NCI-H1048 (cell line): ENCODE measurements at places on chromosomes 5 and 9.
A peak's percentile ranks its signal among the peaks of the same experiment; 100 is the strongest.

DNA sequence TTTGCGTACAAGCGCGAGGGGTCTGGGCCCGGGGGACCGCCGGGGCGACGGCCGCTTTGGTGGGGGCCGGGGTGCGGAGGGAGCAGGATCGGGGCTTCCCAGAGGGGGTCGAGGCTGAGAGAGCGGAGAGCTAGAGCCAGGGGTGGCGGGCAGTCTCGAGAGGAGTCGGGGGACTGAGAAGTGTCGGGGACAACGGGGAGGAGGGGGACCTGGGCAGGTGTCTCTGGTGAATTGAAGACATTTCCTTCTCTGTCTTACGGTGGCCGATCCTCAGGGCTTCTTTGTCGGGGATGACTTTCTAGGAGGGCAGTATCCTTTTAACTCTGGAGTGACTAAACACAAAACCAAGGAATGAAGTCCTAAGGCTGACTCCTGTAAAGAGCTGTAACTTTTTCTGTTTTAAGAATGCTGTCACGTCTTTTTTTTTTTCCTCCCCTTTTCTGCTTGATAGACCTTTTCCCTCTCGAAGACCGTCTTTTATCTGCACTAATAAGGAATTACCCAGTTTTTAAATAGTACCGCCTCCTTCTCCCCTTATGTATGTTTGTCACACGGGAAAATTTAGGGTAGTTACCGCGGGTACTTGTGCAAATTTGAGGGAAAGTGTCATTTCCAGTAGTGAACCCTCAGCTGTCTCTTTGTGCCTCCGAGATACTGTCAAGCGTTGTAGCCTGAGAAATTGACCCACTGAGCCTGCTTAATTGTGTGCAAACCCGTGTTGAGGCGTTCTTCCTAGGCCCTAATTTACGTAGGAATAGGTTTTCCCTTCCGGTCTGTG lies 822 bp downstream of the DENND4C start:
- no peak for DNase-seq

- DNase-seq: no peak
Measured at GRCh38 chr9:108854641-108855528, 901 bp downstream of the ACTL7B start.

DNA sequence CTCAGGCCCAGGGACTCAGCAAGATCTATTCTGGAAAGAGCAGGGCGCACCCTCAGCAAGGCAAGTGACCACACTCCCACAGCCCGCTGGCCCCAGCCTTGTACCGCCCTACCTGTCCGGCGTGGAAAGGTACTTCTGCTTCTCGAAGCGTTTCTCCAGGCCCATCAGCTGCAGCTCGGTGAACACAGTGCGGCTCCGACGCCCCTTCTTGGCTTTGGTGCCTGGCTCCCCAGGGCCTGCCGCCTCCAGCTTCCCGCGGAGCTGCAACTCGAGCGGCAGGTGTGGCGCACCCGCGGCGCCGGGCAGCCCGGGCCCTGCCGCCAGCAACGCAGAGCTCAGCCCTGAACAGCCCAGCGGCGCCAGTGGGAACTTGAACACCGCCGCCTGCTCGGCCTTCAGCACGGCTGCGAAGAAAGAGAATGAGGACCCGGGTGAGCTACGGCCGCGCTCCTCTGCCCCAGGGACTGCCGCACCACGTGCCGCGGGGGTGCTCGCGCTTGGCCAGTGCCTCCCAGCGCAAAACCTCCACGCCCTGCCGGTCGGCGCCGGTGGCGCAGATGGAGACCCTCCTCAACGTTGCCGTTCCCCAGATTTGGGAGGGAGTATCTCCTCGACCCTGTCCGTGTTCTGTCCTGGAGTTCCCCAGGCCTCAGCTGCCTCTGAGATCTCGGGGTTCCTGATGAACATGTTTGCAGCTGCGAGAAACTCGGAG lies 2.2 kb downstream of the BARX1 start:
- no peak for DNase-seq

DNA sequence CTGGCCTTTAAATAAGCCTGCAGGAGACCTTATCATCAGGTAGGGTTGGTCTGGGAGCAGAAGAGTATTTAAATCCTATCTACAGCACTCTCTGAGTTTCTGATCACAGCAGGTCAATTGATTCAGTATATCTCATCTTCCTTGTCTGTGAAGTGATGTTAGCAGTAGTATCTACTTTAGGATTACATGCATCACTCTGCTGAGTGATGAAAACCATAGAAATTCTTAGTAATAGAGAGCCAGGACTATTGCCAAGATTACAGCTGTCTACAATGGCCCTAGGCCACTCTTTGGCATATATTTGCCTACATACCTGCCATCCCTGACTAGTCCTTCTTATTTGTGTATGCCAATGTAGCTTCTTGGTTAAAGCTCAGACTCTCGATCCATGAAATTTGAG lies 183.8 kb downstream of the ASTN2 start:
- no peak for DNase-seq

- no peak for DNase-seq
Measured at GRCh38 chr9:136316271-136316751, 11.0 kb upstream of the GPSM1 start.

GRCh38 chr9:110180511-110181434 lies 27.2 kb downstream of the C9orf152 start:
- DNase-seq: no peak

DNA sequence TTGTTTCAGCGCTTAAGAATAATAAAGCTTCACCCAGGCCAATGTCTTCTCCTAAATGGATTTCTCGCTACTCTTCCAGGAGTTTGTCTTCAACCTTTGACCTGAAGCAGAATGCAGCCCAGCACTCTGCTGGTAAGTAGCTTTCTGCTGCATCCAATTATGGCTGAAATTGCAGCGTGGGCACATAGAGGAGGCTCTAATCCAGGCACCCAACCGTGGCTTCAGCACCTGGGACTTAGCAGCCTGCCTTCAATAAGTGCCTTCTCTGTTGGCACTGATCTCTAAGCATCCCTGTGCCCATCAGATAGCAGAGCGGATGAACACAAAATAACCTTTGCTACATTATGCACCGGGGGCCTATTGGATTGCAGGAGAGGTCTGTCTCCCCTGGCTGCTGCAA lies 105.2 kb downstream of the TRIM32 start:
- DNase-seq: no peak

- DNase-seq: no peak
Measured at GRCh38 chr5:15798006-15798405, 298.0 kb downstream of the FBXL7 start.

DNA sequence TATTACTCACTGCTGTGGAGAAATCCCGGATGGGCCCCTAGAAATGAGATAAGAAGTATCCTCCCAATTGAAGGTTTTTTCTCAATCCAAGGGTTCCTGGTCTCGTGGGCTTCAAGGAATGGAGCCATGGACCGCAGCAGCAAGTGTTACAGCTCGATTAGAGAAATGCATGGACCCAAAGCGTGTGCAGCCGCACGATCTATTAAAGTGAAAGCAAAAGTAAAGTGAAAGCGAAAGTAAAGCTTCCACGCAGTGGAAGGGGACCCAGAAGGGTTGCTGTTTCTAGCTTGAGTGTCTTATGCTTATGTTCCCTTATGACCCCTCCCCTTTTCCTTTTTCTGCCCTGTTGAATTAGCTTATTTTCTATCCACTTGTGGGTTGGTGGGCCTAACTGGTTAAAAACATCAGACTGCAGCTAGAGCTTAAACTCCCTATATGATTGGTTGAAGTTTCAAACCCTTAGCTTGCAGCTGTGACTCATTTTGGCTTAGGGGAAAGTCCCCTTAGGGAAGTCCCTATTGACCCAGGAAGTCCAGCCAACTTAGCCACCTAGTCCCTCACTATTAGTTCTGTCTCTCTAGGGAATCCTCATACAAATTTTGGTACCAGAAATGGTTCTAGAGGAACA lies 1111.8 kb downstream of the TAF11L14 start:
- DNase-seq: peak; percentile 1

GRCh38 chr5:93601802-93602155 lies 18.8 kb downstream of the NR2F1 start:
- no peak for DNase-seq

GRCh38 chr5:132364319-132364718 lies 5.2 kb upstream of the SLC22A5 start:
- DNase-seq: no peak

GRCh38 chr5:141637767-141638419 lies 1.1 kb downstream of the RELL2 start:
- no peak for DNase-seq

GRCh38 chr9:15294604-15295003 lies 12.4 kb downstream of the TTC39B start:
- no peak for DNase-seq

DNA sequence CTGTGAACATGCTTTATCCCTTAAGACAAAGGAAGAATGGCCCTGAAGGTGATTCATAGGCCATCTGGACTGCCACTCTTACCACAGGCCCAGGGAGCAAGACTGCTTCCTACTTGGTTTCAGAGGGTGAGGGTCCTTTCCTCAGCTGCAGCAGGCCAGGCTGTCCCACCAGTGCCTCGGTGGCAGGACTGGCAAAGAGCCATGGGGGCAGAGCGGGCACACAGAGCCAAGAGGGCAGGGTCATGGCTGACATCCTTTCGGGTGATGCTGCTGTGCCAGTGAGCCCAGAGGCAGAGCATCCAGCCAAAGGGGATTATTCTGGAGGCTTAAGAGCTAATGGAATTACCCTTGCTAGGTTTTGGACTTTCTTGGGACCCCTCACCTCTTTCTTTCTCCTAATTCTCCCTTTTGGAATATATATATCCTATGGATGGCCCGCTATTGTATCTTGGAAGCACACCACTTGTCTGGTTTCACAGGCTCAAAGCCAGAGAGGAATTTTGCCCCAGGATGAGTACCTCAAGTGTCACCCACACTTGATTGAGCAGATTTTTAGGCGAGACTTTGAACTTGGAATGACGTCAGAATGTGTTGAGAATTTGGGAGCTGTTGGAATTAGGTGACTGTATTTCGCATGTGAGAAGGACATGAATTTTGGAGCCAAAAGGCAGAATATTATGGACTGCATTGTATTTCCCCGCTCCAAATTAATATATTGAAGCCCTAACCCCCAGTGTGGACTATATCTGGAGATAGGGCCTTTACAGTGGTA lies 180.6 kb downstream of the BARX1 start:
- DNase-seq: no peak

DNA sequence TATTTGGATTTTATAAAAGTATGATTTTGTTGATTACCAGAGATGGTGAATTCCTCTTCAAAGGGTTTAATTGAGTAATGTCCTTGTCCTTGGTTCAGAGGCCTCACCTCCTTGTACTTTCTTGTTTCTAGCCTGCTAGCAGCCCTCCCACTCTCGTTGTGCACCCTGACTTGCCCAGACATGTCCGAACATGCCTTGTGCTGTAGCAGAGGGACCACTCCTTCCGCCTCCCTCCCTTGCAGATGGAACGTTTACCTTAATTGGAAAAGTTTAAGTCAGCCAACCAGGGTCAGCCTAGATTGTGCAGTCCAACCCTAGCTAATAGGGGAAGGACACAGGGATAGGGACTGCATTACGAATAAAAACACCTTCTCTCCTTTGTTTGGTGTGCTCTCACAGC lies 406.9 kb upstream of the NMUR2 start:
- DNase-seq: no peak

- DNase-seq: no peak
Measured at GRCh38 chr9:32955655-32956478, 45.6 kb downstream of the APTX start.

GRCh38 chr5:129361441-129362025 lies 98.6 kb upstream of the ADAMTS19 start:
- DNase-seq: no peak

DNA sequence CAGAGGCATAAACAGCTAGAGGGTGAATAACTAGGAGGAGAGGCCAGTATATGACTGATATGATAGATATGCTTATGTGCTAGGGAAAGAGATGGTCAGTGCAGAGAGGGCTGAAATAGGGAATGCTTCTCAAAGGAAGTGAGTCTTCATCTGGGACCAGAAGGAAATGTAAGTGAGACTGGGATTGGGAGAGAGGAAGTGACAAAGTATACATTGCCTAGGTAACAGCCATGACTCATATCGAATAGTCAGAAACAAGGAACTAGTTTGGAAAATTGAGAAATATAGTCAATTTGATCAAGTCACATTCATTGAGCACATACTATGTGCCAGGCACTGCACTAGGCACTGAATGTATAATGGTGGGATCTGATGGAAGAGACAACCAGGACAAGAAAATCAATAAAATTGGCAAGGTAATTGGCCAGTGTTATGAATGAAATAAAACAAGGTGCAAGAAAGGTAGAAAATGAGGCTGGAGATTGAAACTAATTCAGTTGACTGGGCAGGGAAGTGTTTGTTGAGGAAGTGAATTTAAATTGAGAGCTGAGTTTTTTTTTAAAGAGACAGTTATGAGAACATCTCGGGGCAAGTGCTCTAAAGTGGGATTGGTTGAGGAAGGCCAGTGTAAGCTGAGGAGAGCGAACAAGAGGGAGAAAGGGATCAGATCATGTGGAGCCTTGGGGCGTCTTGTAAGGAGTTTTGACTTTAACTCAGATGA lies 4.3 kb downstream of the ERAP2 start:
- no peak for DNase-seq

GRCh38 chr9:16715404-16715803 lies 155.1 kb downstream of the BNC2 start:
- no peak for DNase-seq

DNA sequence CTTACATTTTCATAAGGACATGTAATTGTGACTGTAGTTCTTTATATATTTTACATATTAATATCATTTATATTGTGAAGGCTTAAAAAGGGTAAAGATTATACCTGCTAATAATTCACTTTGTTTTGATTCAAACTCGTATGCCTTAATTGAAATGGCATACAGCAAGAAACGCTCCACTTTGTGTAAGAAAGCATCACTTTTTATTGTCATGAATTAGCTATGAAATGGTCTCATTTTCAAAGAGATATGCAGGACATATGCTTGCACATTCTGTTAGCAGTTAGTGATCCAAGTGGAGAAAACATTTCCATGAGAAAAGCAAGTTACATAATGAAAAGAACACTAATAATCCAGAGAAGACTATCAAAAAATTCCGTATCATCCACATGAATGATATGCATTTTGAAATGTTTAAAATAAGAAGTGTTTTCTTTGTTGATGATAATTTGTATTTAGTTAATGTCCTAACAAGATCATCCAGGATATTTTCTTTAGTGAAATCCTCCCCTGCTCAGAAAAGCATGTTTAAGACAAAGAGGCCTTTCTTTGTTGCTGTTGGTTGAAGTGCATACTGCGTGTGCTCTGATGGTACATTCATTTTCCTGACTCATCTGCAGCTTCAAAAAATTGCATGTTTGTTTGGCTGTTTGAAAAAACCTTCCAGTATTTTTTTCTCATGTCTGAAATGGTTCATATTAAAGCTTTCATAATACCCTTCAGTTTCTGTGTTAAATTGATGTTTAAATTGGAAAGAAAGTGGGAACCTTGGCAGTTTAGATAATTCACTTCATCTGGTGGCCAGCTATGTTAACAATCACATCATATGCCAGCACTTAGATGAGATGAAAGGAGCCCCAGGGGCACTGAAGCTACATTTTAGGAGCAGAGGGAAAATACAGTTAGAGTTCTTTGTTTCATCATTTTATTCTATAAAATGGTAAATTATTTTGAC lies 242.2 kb downstream of the CSNK1G3 start:
- no peak for DNase-seq

DNA sequence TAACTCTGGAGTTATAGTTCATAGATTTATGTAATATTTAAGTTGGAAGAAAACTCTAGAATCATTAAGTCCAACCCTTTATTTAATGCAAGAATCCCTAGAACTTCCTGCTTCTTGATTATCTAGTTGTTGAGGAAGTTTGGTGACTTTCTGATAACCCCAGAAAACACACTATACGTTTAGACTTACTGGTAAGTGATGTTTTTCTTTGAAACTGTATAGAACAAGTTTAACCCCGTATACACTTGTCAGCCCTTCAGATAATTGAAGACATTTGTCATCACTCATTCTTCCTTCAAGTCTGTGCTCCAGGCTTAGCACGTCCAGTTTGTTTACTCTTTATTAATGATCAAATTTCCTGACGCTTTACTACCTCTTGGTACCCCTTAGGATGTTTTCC lies 9.0 kb downstream of the NDUFS4 start:
- DNase-seq: no peak
